ENCODE measurements at places on chromosomes 1 and 21. TPM values are rescaled to one million over a fixed set of nuclear protein-coding genes. Genes with fewer than 3 reads are reported as not detected.

DNA sequence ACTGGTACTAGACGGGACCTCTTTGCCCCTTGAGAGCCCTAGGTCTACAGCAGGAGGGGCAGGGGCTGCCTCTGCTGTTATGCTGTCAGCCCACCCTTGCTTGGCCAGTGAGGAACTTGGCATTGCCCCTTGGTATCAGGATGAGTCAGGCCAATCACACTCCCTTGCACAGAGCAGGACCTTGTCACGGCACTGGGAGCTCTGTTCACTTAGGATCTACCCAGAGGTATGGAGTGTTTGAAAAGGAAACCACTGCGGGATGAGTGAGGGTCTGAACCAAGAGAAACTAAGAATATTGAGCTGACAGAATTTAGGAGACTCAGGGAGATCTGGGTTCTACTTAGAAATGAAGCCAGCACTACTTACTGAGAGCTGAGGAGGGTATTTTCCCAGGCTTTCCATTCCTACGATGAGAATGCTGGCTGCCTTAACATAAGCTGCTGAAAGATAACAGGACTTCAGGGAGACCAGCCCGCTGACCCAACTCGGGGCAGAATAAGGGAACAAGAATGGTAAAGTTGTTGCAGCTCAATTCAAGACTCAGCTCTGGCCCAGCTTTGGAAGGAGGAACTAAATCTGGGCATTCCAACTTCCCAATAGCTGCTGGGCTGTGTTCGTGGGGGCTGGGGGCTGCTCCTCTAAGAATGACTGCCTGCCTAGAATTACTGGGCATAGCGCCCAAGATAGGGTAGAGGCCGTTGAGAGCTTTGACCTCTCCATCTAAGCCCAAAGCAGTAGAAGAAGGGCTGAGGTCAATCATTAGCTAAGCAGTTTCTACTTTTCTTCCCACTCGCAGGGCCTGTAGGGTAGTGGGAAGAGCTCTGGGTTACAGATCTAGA lies 1.5 kb downstream of the FABP3 start:
- H3K4me3 ChIP-seq = no peak overlapping the region
- H3K4me1 ChIP-seq = peaks cover 24% of the 10 kb centered on the region
- no peak for DNase-seq
- no peak overlapping the region for H3K27ac ChIP-seq
- H3K36me3 ChIP-seq = peaks cover 14% of the 10 kb centered on the region

DNA sequence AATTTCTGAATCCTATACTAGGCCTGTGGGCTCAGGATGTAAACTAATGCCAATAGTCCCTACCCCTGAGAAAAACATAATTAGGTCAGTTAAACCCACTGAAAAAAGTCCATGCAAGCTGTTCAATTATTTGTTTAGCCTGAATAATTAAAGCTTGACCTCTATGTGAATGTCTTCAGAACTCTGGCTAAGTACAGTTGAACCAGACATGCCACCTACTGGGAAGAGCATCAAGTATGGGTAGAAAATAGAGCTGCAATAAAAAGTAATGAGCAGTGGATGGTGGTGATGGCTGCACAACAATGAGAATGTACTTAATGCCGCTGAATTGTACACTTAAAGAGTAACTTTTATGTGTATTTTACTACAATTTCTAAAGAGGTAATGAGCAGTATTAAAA lies 23.6 kb upstream of the SLC19A2 start:
- H3K4me1 ChIP-seq = no peaks in the 10 kb centered on the region
- H3K27me3 ChIP-seq = no peaks in the 10 kb centered on the region
- no peaks in the 10 kb centered on the region for H3K36me3 ChIP-seq
- no peak overlapping the region for H3K4me3 ChIP-seq

DNA sequence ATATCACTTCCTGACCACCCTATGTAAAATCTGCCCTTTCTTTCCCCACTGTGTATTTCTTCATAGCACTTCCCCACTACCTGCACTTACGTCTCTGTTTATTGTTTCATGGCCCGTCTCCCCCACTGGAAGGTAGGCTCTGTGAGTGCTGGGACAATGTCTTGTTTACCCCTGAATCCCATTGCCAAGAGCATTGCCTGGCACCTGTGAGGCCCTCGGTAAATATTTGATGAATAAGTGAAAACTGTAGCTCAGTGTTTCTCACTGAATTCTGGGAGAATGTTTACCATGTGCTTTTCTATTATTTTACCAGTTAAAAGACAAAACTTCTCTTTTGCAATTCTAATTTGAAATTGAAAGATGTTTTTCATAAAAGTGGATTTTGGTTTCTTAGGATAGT lies 11.8 kb downstream of the NFASC start:
- no peaks in the 10 kb centered on the region for H3K27me3 ChIP-seq
- H3K27ac ChIP-seq = no peak overlapping the region
- no peak overlapping the region for H3K4me3 ChIP-seq
- DNase-seq = no peak
- no peaks in the 10 kb centered on the region for H3K4me1 ChIP-seq
- no peaks in the 10 kb centered on the region for H3K36me3 ChIP-seq

The RAP1GAP gene
- 7.2 TPM for total RNA-seq

GRCh38 chr21:15521644-15522001 lies 208.2 kb upstream of the USP25 start:
- no peak overlapping the region for H3K4me3 ChIP-seq
- no peaks in the 10 kb centered on the region for H3K36me3 ChIP-seq
- H3K4me1 ChIP-seq = no peaks in the 10 kb centered on the region
- H3K27ac ChIP-seq = no peak overlapping the region
- no peaks in the 10 kb centered on the region for H3K27me3 ChIP-seq

- H3K27me3 ChIP-seq = peaks cover 27% of the 10 kb centered on the region
- H3K27ac ChIP-seq = no peak overlapping the region
- H3K4me3 ChIP-seq = no peak overlapping the region
- DNase-seq = no peak
- peaks cover 3% of the 10 kb centered on the region for H3K4me1 ChIP-seq
Measured at GRCh38 chr1:230123280-230124185, 56.5 kb downstream of the GALNT2 start.

The RIIAD1 gene
- not detected for total RNA-seq

The DMRTA2 gene
- total RNA-seq = 1.4 TPM

DNA sequence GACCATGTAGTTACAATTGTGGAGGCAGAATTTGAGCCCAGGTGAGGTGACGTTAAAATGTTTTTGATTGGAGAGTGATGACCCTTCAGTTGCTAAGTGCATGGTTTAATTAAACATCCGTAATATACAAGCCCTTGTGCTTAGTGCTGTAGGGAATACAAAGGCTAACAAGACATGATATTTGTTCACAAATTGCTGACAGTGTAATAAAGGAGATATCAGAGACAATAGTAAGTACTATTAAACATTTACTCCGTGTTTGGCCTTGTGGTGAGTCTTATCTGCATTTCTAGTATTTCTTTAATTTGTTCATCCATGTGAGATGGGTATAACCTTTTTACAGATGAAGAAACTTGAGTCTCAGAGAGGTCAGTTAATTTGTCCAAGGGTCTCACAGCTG lies 37.9 kb downstream of the RLF start:
- DNase-seq = no peak
- no peaks in the 10 kb centered on the region for H3K4me1 ChIP-seq
- no peak overlapping the region for H3K4me3 ChIP-seq
- no peaks in the 10 kb centered on the region for H3K27me3 ChIP-seq
- peaks cover 50% of the 10 kb centered on the region for H3K36me3 ChIP-seq

DNA sequence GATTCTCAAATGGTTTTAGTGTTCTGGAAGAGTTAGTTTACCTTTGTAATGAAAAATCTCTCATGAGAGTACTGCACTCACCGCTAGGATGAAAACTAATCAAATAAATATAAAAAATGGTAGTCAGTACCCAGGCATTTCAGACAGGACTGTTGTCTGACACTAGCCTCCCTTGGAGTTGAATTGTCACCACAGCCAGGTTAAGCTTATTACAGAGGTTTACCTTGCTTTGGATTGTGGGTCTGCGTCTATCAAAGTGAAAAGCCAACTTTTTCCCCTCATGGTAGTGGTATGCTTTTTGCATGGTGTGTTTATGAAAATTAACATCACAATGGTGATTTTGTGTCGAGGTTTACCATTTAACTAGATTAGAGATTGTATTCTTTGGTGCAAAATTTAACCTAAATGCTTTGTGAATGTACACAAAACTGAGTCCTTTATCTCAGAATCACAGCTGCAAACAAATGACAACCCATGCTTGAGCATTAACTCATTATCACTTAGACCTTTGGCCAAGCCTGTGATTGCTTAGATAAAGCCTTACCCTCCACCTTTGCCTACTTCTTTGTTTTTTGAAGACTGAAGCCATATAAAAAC lies 20.1 kb downstream of the RAP1A start:
- H3K4me3 ChIP-seq = peak overlapping the region; percentile 61
- H3K36me3 ChIP-seq = no peaks in the 10 kb centered on the region
- no peaks in the 10 kb centered on the region for H3K27me3 ChIP-seq
- no peak overlapping the region for H3K27ac ChIP-seq

- peak overlapping the region; percentile 92 for H3K27ac ChIP-seq
- no peaks in the 10 kb centered on the region for H3K4me1 ChIP-seq
- peak overlapping the region; percentile 87 for H3K4me3 ChIP-seq
- peak; percentile 73 for DNase-seq
- no peaks in the 10 kb centered on the region for H3K27me3 ChIP-seq
- peaks cover 31% of the 10 kb centered on the region for H3K36me3 ChIP-seq
Measured at GRCh38 chr1:23980728-23981070, 572 bp upstream of the SRSF10 start.

The FMO3 gene
- total RNA-seq = not detected

DNA sequence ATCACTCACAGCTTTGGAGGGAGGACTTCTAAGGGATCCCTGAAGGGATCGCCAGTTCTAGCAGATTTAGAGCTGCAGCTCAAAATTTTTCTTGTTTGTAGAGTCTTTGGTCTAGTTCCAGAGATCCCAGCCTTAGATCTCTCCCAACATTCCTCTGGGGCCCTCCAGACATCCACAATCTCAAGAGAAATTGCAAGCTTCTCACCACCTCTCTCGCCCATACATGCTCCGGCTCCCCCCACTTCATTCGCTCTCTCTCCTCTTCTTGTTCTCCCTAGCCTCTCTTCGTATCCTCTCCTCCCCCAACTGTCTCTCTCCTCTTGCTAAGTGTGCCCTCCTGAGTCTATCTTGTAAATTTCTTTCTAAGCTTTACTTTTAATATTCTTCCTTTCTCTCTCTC lies 15.1 kb upstream of the TUT4 start:
- no peak overlapping the region for H3K27ac ChIP-seq
- no peaks in the 10 kb centered on the region for H3K27me3 ChIP-seq
- no peaks in the 10 kb centered on the region for H3K36me3 ChIP-seq
- H3K4me1 ChIP-seq = peaks cover 6% of the 10 kb centered on the region
- no peak overlapping the region for H3K4me3 ChIP-seq

DNA sequence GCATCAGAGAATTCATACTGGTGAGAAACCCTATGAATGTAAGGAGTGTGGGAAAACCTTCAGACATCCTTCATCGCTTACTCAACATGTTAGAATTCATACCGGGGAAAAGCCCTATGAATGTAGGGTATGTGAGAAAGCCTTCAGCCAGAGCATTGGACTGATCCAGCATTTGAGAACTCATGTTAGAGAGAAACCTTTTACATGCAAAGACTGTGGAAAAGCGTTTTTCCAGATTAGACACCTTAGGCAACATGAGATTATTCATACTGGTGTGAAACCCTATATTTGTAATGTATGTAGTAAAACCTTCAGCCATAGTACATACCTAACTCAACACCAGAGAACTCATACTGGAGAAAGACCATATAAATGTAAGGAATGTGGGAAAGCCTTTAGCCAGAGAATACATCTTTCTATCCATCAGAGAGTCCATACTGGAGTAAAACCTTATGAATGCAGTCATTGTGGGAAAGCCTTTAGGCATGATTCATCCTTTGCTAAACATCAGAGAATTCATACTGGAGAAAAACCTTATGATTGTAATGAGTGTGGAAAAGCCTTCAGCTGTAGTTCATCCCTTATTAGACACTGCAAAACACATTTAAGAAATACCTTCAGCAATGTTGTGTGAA lies 12.8 kb downstream of the ZFP69B start:
- no peak overlapping the region for H3K27ac ChIP-seq
- peak overlapping the region; percentile 47 for H3K4me3 ChIP-seq
- peaks cover 70% of the 10 kb centered on the region for H3K36me3 ChIP-seq
- no peaks in the 10 kb centered on the region for H3K27me3 ChIP-seq

The DISP1 gene
- total RNA-seq = 6.1 TPM

GRCh38 chr1:67816095-67816475 lies 17.2 kb downstream of the GNG12 start:
- H3K4me1 ChIP-seq = no peaks in the 10 kb centered on the region
- no peaks in the 10 kb centered on the region for H3K36me3 ChIP-seq

GRCh38 chr1:198846556-198846955 lies 207.7 kb downstream of the PTPRC start:
- no peak overlapping the region for H3K27ac ChIP-seq
- H3K4me1 ChIP-seq = no peaks in the 10 kb centered on the region
- H3K4me3 ChIP-seq = no peak overlapping the region
- no peaks in the 10 kb centered on the region for H3K36me3 ChIP-seq
- DNase-seq = no peak

The SPATA45 gene
- not detected for total RNA-seq

The SPRR3 gene
- not detected for total RNA-seq

- no peaks in the 10 kb centered on the region for H3K36me3 ChIP-seq
- H3K27me3 ChIP-seq = no peaks in the 10 kb centered on the region
- H3K4me1 ChIP-seq = no peaks in the 10 kb centered on the region
- H3K4me3 ChIP-seq = no peak overlapping the region
- DNase-seq = no peak
Measured at GRCh38 chr1:89337903-89338302, 26.0 kb upstream of the GBP6 start.

The STPG1 gene
- total RNA-seq = 9.5 TPM

The TNFRSF8 gene
- total RNA-seq = 0.63 TPM

- H3K4me3 ChIP-seq = no peak overlapping the region
- H3K27ac ChIP-seq = no peak overlapping the region
- H3K27me3 ChIP-seq = no peaks in the 10 kb centered on the region
- peaks cover 7% of the 10 kb centered on the region for H3K4me1 ChIP-seq
- no peaks in the 10 kb centered on the region for H3K36me3 ChIP-seq
Measured at GRCh38 chr1:33902486-33903209, 38.8 kb downstream of the HMGB4 start.

- DNase-seq = no peak
- no peaks in the 10 kb centered on the region for H3K4me1 ChIP-seq
- H3K27ac ChIP-seq = no peak overlapping the region
Measured at GRCh38 chr1:9670085-9670484, 18.6 kb downstream of the PIK3CD start.

GRCh38 chr1:27044613-27045151 lies 32.0 kb upstream of the TENT5B start:
- H3K4me3 ChIP-seq = no peak overlapping the region
- H3K36me3 ChIP-seq = no peaks in the 10 kb centered on the region
- H3K4me1 ChIP-seq = no peaks in the 10 kb centered on the region
- peak; percentile 98 for DNase-seq
- no peaks in the 10 kb centered on the region for H3K27me3 ChIP-seq

The CASQ1 gene
- 0.56 TPM for total RNA-seq

The HCRTR1 gene
- total RNA-seq = not detected

DNA sequence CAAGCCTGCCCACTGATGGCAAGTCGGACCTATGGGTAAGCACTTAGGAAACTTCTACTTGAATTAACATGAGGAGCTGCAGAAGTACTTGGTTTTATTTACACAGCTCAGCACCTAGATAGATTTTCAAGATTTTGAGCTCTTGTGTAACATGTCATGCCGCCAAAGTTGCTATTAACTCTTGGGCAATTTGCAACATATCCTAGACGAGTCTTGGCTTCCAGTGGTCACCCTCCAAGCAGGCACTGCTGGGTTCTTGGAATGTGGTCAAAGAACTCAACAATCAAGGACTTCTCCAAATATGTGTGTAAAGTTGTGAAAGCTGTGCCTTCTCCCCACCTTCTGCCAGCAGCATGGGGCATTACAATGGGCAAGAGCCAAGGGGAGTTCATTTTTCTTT lies 17.8 kb upstream of the GUCA2B start:
- DNase-seq = no peak
- H3K36me3 ChIP-seq = no peaks in the 10 kb centered on the region
- no peak overlapping the region for H3K27ac ChIP-seq
- H3K4me1 ChIP-seq = no peaks in the 10 kb centered on the region

GRCh38 chr21:21851657-21852056 lies 853.4 kb downstream of the NCAM2 start:
- no peak overlapping the region for H3K27ac ChIP-seq
- no peak for DNase-seq
- no peaks in the 10 kb centered on the region for H3K27me3 ChIP-seq
- H3K4me3 ChIP-seq = no peak overlapping the region
